ENCODE measurements at places on chromosomes 3 and 15.

- DNase-seq = no peak
Observed at GRCh38 chr3:125137358-125138033, 75.1 kb downstream of the SLC12A8 start.

DNA sequence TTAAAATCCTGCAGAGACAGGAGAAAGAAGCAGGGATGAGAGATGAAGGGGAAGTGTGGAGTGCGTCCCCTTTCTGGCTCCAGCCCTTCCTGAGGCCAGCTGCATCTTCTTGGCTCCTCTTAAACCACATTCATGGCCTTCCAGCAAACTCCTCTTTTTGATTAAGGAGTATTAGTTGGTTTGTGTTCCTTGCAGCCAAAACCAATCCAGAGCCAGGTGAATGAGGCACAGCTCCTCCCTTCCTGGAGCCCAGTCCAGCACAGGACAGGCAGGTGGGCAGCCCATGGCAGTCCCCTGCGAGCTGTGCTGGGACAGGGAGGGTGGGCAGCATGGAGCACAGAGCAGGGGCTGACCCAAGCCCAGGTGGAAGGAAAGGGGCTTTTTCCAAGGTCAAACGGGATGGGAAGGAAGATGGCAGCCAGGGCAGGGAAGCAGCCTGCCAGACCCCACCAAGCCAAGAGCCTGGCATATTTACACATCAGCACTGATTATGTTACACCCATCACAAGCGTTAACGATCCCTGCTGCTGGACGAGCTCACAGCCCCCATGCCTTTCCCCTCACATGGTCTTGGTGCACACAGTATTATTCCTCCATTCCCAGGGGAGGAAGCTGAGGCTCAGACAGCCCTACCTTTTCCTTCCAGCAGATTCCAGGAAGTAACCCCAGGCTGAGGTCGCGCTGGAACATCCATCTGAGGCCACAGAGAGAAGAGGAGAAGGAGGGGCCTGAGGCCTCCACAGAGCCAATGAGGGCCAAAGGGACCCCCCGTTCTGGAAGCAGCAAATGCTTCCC, 175.6 kb downstream of the SMAD6 start:
- DNase-seq = no peak

- no peak for DNase-seq
Observed at GRCh38 chr3:80697291-80697690, 929.5 kb upstream of the ROBO1 start.

- no peak for DNase-seq
Observed at GRCh38 chr3:128674161-128674784, 23.7 kb upstream of the RPN1 start.

- DNase-seq = no peak
Observed at GRCh38 chr3:49780080-49780974, 6.0 kb downstream of the IP6K1 start.

GRCh38 chr15:97903971-97904572, 56.4 kb upstream of the ARRDC4 start:
- peak; percentile 55 for DNase-seq

GRCh38 chr3:142960322-142960850, 3.1 kb downstream of the PAQR9 start:
- no peak for DNase-seq

- DNase-seq = no peak
Observed at GRCh38 chr15:93983526-93983925, 247.8 kb upstream of the MCTP2 start.
